Endothelial cell of umbilical vein (primary cell): ENCODE measurements at places on chromosomes 12 and 14.
A peak's percentile ranks its signal among the peaks of the same experiment; 100 is the strongest.

- DNase-seq, result peak; percentile 8
Observed at GRCh38 chr12:93783832-93784231, 106.7 kb downstream of the CRADD start.

- no peak for DNase-seq
Observed at GRCh38 chr12:1313906-1314305, 280.5 kb downstream of the FBXL14 start.

DNA sequence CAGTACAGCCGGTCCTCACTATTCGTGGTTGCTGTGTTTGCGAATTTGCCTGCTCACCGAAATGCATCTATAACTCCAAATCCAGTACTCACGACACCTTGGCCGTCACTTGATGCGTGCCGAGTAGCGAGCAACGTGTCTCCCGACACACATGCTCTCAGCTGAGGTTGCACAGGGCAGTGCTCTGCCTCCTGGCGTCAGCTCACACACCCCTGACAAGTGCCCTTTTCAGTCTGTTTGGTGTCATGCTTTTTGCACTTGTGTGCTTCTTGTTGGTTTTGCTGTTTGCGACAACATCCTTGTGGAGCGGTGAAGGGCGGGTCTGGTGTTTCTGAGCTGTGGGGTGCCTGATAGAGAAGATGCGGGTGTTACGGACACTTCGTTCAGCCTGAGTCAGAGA is 110.4 kb upstream of the RFLNA start:
- no peak for DNase-seq

- DNase-seq, result no peak
Observed at GRCh38 chr14:100323121-100323941, at the start of gene SLC25A47. SLC25A47 (plus strand) TSS chr14:100323339; CDS start chr14:100323415, 76 bp downstream.

DNA sequence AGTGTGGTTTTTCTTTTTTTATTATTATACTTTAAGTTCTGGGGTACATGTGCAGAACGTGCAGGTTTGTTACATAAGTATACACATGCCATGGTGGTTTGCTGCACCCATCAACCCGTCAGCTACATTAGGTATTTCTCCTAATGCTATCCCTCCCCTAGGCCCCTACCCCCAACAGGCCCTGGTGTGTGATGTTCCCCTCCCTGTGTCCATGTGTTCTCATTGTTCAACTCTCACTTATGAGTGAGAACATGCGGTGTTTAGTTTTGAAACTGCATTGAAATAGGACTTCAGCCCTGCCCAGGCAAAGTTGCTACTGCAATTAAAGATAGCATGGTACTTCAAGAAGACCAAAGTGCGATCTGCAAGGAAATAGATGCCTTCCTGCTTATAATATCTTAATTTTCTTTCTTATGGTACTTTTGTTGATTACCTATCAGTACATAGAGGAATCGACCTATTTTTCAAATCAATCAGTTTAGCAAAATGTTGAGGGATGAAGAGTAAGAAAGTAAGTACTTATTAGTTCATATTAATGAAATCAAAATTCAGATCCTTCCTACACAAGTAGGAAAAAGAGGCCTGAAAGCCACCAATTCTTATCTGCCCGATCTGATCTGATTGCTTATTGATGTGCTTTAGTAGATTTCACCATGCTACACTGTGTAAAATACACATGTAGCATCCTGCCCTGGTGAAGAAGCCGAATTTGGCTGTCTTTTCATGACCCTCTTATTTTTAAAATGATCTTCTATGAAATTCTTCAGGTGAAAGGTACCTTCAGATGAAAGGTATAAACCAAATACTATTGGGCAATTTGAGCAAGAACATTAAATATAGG is 1.6 kb downstream of the LTA4H start:
- DNase-seq, result peak; percentile 12
